Activated effector memory CD4-positive, alpha-beta T cell treated with anti-CD3 and anti-CD28 coated beads, Interleukin-2, amount 50 U/mL, for 16 hours (primary cell): ENCODE measurements at places on chromosomes 5 and 9.

DNA sequence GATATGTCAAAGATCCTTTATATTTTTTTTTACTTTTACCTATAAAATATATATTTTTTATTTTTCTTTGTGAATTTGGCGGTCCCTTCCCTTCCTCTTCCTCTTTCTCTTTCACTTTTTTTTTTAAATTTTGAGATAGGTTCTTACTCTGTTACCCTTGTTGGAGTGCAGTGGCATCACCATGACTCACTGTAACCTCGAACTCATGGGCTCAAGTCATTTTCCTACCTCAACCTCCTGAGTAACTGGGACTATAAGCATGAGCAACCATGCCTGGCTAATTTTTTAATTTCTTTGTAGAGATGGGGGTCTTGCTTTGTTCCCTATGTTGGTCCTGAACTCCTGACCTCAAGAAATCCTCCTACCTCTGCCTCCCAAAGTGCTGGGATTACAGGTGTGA, 258.0 kb upstream of the CLINT1 start:
- DNase-seq = no peak

GRCh38 chr9:98552331-98552730, 156.4 kb downstream of the GABBR2 start:
- no peak for DNase-seq

DNA sequence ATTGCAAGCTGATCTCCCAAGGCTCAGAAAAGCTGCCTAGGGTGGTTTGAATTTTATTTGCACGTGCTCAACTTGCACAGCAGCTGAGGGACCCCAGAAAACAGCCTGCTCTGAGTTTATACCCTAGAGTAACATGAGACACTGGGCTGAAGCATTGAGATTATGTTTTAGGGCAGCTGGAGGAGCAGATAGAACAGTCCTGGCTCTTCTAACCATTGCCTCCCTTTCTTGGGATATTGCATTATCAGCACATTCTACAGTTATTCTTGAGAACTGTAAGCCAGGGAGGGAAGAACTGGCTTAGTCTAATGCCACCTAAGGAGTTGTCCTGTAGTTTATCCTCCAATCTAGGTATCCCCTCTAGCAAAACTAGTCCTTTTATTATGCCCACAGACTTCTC, 10.3 kb downstream of the SMC2 start:
- no peak for DNase-seq

- peak; percentile 57 for DNase-seq
These were observed 9.4 kb downstream of the TRAF1 start for GRCh38 chr9:120916991-120917880.

GRCh38 chr5:68711293-68712200, 382.3 kb upstream of the SLC30A5 start:
- DNase-seq = no peak

GRCh38 chr5:7398596-7399280, 2.8 kb downstream of the ADCY2 start:
- no peak for DNase-seq

DNA sequence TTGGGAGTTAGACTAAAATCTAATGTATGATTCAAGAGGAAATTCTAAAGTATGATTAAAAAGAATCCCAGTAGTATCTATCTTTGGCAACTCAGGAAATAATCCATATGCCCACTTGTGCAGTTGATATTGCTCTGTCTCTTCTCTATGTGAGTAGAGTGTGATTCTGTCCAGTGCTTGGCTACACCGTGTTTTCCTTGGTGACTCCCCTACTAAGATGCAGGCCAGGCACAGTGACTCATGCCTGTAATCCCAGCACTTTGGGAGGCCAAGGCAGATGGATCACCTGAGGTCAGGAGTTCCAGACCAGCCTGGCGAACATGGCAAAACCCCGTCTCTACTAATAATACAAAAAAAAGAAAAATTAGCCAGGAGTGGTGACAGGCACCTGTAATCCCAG, 495.4 kb downstream of the MAT2B start:
- no peak for DNase-seq
